Psoas muscle (tissue), 8 donors: ENCODE measurements at places on chromosomes 3 and 15. TPM values are rescaled to one million over a fixed set of nuclear protein-coding genes. Genes with fewer than 3 reads are reported as not detected.

GRCh38 chr3:119653876-119654275 lies 6.5 kb downstream of the POPDC2 start:
- DNase-seq = no peak

- no peak for DNase-seq
Measured at GRCh38 chr3:14565868-14566588, 25.9 kb upstream of the GRIP2 start.

DNA sequence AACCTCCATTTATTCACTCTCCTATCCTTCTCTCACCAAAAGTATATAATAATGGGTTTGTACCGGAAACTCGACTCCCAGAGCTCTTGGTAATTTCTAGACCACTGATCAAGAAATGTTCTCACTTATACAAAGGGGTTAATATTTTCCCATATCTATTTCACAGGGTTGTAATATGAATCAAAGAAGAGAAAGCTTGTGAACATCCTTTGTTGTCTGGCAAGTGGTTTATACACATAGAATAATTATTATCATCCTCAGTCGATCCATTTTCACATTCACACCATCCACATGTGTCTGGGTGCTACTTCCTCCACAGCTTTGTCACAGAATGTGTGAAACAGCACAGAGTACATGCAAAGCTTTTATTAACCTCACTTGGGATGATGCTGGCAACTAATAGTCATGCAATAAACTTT lies 29.9 kb upstream of the STT3B start:
- DNase-seq = no peak

DNA sequence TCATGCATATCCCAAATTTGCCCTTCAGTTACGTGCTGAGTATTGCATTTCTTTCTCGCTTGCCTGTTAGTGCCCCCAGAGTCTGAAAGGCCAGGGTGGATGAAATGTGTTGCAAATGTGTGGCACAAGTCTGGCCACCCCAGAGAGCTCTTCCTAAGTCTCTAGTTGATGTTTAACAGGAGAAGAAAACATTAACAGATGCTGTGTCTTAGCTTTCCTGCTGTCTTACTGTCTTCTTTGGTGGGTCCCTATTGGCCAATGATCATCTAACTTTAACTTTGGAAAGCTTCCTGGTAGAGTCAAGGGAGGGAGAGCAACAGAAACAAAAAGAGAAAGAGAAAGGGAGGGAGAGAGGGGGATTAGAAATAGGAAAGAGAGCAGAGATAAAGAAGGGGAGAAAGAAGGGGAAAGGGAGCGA lies 76.7 kb upstream of the P3H2 start:
- no peak for DNase-seq

DNA sequence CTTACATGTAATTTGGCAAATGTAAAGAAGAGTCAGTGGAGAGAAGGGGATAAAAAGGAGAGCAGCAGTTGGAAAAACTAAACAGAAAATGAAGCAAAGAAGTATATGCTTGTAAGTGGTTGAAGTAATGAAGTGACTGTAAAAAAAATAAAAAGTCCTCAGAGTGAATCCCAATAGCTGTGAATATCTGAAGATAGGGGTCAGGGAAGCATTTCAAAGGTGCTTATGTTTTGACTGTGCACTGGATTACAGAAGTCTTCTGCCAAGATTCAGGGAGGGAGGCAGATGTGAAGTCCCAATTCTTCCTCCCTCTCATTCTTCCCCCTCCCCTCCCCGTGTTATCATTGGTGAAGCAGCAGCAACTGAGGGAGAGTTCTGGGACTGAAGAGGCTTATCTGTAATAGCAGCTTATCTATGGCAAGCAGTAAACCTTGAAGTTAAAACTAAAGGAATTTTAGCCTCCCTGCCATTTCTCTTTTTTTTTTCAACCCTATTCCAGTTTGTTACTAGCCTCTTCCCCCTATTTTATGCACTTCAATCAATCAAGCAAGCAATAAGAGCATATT lies 597.9 kb downstream of the IGSF11 start:
- no peak for DNase-seq

- DNase-seq = no peak
Measured at GRCh38 chr3:119187266-119187665, 13.9 kb downstream of the UPK1B start.

Gene GOLGA8F
- not detected for total RNA-seq

- no peak for DNase-seq
Measured at GRCh38 chr15:87500240-87500639, 756.3 kb downstream of the NTRK3 start.
